ENCODE measurements at places on chromosomes 7 and 10. TPM values are rescaled to one million over a fixed set of nuclear protein-coding genes. Genes with fewer than 3 reads are reported as not detected.

Gene OR2F1
- 0.45 TPM for polyA plus RNA-seq

- no peak for DNase-seq
Observed at GRCh38 chr10:114375047-114375446, 29.3 kb downstream of the AFAP1L2 start.

DNA sequence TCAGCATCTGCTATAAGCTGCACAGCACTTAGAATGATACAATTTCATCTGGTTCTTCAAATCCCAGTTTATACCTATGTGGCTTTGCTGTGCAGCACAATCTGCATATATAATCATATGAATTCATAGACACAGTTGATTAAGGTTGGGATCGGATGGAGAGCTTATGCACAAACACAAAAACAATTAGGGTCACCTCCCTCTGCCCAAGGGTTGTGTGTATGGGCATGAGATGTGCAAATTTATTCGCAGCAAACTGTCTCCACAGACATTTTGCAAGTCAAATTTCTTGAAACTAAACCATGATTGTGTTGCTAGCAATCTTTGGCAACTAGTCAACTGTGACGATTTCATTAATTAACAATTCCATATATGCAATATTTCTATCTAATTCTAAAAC, 955.7 kb downstream of the SORCS3 start:
- no peak for DNase-seq

Gene GNG11
- 38.1 TPM for polyA plus RNA-seq

DNA sequence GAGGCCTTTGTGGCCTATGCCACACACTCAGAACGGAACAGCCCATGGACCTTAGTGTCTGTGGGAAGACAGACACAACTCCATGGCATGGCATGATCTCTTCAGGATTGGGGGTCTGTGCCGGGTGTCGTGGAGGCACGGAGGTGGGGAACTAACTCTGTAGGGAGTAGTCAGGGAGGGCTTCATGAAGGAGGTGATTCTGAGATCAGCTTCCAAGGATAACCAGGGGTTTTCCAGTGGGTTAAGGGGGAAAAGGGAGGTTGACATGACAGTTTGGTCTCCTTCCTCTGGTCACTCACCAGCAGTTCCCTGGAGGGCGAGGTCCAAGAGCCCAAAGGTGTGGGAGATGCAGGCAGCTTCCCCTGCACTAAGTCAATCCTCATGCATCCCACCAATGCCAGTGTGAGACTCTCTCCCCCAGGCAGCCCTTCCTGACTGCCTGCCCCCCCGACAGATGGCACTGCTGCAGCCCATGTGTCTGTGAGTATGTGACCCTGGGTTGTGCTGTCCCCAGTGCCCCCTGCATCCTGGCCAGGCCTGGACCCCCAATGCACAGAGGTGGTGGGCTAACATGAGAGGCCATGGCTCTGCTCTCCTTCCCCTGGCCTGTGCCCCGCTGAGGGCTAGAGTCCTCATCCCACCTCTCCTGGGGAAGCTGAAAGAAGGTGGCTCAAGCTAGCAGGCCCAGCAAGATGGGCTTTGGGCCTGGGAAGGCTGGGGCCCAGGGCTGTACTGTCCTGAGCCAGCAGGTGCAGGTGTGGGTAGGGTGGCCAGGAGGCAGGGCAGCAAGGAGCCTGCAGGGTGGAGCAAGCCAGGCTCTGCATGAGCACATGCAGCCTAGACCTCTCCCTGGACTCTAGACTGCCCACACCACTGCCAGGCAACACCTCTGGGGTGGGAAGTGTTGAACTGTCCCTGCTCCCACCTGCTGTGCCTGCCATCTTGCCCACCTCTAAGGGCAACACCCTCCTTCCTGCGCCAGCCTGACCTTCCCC, 39.7 kb downstream of the RASGEF1A start:
- DNase-seq = no peak

DNA sequence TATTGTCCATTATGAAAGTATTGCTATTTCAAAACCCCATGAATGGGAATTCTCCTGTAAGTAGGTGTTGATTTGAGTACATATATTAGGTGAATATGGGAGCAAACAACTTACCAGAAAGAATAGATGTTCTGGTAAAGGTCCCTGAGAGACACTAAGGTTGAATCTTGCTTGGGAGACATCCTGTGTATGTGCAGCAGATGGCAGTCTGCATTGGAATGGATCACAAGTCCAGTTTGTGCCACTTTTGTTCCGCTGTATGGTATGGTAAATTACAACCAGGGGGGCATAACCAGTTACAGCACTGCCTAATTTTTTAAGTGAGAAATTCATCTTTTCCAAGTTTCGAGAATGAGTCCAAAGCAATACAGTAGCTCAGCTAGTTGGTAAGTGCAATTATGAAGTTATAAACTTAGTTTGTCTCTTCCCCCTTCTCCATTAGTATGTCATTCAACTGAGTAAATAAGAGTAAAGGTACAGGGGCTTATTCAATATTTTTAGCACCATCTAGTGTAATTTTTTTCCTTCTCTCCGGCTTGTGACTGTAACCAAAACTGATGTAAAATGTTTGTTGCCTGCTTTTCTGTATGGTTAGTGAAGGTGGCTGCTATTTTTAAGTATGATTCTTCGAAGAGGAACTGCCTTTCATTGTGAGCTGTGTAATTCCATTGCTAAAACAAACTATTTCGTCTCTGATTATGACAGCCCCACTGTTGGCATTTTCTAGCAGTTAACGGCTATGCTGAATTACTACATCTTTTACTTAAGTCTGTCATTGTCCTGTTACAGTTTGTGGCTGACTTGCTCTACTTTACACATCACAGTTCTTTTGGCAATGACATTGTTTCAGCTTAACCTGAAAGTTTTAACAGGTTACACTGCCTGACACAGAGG, 2.8 kb downstream of the MCU start:
- DNase-seq = no peak

All from left kidney (tissue), 8 donors.